ENCODE measurements at places on chromosomes 13 and 19. TPM values are rescaled to one million over a fixed set of nuclear protein-coding genes. Genes with fewer than 3 reads are reported as not detected.

GRCh38 chr13:31431722-31432137, 232.0 kb downstream of the B3GLCT start:
- DNase-seq = peak; percentile 52

HRC gene
- total RNA-seq = not detected

DNA sequence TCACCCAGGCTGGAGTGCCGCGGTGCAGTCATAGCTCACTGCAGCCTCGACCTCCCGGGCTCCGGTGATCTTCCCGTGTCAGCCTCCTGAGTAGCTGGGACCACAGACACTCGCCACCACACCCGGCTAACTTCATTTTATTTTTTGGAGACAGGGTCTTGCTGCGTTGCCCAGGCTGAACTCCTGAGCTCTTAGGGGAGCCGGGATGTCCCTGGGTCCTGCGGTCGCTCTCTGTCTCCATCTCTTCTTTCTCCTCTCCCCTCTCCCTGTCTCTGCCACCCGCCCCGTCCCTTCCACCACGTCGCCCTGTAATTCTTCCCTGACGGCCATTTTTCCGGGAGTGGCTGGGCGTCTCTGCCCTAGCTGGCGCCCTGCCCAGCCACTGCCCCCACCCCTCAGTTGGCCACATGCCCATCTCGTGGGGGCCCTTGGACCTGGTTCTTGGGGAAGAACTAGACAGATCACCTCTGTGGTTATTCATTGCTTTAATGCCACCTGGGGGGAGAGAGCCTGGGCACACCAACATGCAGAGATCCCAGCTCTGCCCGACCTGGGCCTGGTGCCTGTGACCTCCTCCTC, 18.9 kb downstream of the ARID3A start:
- DNase-seq = peak; percentile 59

C2CD4C gene
- total RNA-seq = not detected

DNA sequence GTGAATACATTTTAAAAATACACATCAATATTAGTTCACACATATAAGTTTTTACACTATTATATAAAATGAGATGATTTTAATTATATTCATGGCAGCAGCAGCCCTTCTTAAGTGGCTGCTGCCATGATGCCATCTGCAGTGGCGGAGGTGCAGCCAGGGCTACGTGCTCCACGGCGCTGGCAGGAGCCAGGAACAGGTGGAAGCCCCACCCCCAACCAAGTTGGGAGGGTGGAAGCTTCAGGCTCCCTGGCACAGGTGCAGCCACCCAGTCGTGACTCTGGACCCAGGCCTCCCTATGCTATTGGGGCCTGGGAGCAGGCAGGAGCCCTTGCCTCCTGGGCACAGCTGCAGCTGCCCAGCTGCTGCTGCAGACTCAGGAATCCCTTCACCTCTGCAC, 646.9 kb upstream of the PCDH9 start:
- no peak for DNase-seq

ZIM2 gene
- not detected for total RNA-seq

KLK4 gene
- total RNA-seq = not detected

DNA sequence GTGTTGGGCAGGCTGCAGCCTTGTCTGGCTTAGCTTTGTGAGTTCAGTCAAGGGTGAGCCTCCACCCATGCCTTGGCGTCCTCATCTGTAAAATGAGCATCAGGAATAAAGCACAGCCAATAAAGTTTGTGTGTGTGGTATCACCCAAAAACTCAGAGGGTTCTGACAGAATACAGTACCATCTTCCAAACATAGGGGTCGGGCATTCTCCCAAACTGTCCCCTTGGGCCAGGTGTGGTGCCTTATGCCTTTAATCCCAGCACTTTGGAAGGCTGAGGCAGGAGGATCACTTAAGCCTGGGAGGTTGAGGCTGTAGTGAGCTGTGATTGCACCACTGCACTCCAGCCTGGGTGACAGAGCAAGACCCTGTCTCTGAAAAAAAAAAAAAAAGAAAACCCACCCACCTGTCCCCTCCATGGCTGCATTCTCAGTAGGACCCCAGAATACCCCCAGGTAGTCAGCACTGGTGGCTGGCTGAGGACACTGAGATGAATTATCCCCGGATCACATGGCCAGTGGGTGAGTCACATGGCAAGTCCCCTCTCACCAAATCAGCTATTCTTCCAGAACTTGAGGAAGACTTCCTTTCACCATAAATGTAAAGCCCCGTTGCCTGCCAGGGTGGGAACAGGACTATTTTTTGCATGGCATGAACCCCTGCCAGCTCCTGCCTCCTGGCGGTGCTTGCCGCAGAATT, 18.6 kb downstream of the POP4 start:
- DNase-seq = no peak

DNA sequence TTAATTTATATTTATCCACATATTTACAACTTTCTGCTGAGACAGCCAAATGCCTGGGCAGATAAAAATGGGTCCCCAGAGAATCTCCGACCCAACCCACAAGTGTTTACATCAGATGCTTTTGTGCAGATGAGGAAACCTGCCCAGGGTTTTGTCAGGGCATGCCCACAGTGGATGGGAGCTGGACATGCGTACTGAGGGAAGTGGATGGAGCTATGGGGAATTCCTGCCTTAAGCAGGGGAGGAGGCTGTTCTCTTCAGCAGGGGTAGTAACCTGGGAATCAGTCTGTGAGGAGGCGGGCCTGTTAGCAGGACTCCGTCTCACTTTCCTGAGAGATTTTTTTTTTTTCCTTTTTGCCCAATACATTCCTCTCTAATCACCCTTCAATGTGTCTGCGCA, 122.9 kb downstream of the RFC3 start:
- DNase-seq = no peak

DNA sequence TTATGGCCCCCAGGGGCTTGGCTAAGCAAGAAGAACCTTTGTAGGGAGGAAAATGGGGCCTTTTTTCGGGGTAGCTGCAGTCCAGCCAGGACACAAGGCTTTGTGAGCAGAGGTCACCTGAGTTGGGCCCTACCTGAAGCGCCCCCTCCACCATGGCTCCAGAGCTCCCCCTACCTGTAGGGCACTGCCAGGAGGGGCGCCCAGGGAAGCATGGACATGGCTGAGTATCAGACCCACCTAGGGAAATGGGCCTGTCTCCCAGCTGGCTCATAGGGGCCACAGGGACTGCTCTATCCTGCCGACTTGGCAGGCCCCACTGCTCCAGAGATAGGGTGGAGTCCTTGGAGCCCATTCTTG, 9.0 kb upstream of the CEBPA start:
- peak; percentile 60 for DNase-seq

SHD gene
- 39.3 TPM for total RNA-seq

DNA sequence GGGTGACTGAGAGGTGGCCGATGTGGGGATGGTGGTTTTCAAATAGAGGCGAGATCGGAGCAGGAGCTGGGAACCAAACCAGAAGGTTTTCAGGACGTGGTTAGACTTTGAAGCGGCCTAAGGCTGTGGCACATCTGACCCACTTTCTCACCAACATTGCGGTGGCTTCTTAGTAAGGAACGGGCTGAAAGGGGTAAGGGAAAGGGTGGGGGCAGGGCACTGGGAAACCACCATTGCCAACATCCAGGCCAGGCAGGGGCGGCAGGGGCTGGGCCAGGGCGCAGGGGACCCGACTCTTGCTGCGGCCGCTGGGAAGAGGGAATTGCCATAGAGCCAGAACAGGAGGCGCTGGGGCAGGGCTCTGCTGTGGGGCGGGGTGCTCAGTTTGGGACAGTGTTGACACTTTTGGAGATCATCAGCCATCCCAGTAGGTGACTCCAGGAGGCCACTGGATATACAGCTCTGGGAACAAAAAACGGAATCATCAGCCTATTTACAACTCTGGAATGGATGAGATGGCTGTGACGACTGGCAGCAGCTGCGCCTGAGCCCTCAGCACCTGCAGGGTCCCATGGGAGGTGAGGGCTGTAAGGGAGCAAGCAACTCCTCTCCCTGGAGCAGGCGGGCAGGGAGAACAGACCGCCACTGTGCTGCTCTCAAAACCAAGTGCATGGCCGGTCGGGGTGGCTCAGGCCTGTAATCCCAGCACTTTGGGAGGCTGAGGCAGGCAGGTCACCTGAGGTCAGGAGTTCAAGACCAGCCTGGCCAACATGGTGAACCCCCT, 52.2 kb downstream of the IRS2 start:
- no peak for DNase-seq

DNA sequence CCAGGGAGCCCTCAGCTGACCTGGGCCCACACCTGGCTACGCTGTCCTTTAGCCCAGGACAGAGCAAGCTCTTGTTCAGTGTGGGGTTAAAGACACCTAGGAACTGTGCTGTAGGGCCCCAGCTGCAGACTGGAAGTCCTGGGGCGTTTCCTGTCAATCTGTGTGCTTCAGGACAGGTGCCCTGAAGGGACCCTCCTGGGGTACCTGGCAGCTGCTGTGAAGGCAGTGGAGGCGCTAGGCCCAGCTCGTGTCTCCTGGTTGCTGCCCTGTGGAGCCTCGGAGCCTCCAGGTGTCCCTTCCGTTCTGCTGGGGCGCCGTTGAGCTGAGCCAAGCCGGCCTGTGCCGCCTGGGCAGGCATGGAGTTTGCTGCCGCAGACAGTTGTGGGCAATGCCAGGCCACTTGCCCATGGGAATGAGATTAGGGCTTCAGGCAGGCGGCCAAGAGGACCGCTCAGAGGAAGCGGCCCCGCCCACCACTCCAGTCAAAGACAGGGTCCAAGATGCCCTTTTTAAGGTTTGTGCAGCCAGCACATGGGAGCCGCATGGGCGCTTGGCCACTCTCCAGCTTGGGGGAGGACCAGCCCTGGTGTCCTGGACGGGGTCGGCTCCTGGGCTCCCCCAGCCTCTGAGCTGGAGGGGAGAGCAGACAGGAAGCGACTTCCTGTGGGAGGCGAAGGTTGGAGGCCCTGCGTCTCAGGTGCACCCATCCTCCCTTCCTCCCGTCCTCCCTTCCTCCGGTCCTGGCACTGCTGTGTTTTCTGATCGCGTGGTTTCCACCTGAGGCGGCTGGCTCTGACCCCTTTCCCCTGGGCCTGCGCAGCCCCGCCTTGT, 4.0 kb downstream of the PTBP1 start:
- DNase-seq = peak; percentile 60

GRCh38 chr19:15213715-15214381, 13.1 kb upstream of the NOTCH3 start:
- DNase-seq = no peak

- DNase-seq = no peak
Measured at GRCh38 chr13:107743100-107743499, 472.2 kb downstream of the LIG4 start.

- no peak for DNase-seq
Measured at GRCh38 chr13:104740641-104741222, 1674.5 kb upstream of the SLC10A2 start.

DNA sequence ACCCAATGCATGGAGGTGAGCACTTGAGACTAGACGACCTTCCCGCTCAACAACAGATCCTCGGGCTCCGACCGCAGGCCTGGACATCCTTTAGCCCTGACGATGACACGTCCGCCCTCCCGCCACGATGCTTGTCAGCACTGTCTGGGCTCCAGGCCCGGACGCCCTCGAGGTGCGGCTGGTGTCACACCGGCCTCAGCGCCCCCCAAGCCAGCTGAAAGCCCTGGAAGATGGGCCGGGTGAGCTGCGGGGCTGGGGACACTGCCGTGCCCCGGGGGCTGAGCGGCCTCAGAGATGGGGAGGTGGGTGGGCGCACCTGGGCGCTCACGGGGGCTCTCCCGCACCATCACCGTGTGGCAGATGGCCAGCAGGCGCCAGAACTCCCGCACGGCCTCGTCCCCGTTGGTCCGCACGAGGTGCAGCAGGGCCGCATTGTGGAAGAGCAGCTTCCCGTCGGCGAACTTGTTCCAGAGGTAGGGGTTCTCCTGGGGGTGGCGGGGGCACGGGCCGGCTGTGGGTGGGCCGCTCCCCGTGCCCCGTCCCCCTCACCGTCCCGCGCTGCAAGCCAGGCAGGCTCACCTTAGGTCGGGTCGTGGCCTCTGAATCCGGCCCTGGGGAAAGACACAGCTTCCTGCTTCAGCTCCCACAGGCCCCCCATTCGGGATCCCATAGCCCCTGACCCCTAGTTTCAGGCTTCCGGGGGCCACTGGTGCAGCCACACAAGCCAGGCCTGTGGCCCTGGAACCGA, 15.5 kb downstream of the ATP8B3 start:
- DNase-seq = no peak

ATP4A gene
- total RNA-seq = not detected

GRCh38 chr13:98571955-98572662, 4.8 kb downstream of the STK24 start:
- DNase-seq = peak; percentile 73

ZSCAN4 gene
- total RNA-seq = not detected

LILRA2 gene
- not detected for total RNA-seq

MEX3D gene
- total RNA-seq = 34.4 TPM

KIR2DL1 gene
- not detected for total RNA-seq

GRCh38 chr13:103236213-103236612, 170.0 kb upstream of the SLC10A2 start:
- DNase-seq = no peak

TJP3 gene
- 294 TPM for total RNA-seq

ASPDH gene
- total RNA-seq = not detected

DNA sequence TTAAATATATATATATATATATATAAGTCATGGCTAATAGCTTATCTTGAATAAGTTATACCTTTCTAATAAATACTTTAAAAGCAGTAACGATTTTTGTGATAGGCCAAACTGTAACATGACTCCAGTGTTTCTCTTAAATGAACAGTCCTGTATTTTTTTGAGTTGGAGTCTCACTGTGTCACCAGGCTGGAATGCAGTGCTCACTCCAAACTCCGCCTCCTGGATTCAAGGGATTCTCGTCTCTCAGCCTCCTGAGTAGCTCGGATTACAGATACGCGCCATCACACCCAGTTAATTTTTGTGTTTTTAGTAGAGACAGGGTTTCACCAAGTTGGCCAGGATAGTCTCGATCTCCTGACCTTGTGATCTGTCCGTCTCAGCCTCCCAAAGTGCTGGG, 814.2 kb upstream of the SLITRK5 start:
- no peak for DNase-seq

C3 gene
- total RNA-seq = 351 TPM

ZNF836 gene
- total RNA-seq = 6.0 TPM

GRCh38 chr13:38661010-38661675, 25.7 kb upstream of the FREM2 start:
- DNase-seq = no peak

DNA sequence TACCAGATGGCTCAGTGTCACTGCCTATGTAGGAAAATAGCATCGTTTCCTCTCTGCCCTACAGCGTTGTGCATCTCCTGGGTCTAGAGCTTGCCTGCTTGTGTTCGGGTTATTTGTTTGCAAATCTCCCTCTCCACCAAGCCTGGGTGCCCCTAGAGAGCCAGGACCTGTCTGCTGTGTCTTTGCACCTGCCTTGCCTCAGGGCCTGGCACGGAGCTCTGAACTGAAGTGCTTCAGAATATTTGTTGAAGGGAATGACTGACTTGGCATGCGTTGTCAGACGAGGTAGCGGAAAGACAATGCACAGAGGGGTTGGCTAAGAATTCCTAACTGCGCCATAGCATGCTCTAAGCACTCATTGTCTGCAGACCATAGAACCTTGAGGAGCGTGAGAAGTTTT, 263.4 kb downstream of the FGF9 start:
- DNase-seq = no peak

DNA sequence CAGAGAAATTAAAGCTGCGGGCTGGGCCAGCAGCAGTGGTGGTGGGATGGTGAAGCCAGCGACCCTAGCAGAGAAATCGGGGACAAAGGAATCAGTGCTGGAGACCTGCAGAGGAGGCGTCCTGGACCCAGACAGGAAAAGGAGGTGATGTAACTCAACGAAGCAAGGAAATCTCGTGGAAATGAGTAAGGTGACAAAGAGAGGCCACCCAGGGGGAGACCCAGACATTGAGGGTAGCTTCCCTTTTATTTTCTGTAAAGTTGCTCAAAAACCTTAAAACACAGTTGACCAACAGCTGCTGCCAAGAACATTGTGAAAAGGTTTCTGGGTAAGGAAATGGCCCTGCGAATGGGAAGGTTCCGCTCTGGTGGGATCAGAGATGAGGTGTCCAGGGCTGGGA, 13.3 kb upstream of the RETN start:
- DNase-seq = no peak
